IMR-90 (cell line): ENCODE measurements at places on chromosomes 4 and X. TPM values are rescaled to one million over a fixed set of nuclear protein-coding genes. Genes with fewer than 3 reads are reported as not detected.

NFXL1 gene
- polyA plus RNA-seq: 11.7 and 13.9 TPM in 2 replicates

CNKSR2 gene
- polyA plus RNA-seq: 0.14 and 0.47 TPM in 2 replicates

MAGEA8 gene
- not detected in 2 replicates for polyA plus RNA-seq

NKX6-1 gene
- polyA plus RNA-seq: 0.17 and 0.24 TPM in 2 replicates

KLF8 gene
- polyA plus RNA-seq: 0.07 TPM in 2 replicates

SPINK2 gene
- polyA plus RNA-seq: not detected in 2 replicates

GUCY1B1 gene
- polyA plus RNA-seq: 2.6 and 3.8 TPM in 2 replicates

PDZD4 gene
- 0.34 and 0.38 TPM in 2 replicates for polyA plus RNA-seq

VEGFD gene
- 0.13 and 0.19 TPM in 2 replicates for polyA plus RNA-seq

DNA sequence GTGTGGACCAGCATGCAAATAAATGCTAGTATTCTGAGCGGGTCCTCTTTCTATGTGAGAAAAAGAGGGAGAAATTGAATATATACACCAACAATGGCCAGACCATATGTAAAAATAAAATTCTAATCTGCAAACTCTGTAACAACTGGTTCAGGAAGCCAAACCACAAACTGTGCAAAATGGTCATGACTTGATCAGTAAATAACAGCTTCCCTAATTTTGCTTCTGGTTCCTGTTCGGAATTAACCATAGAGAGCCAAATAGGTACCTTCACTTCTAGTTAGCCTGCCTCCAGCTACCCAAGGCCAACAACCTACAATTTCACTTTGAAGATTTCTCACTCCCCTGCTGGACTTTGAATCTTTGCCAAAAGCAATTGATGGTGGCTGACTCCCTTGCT lies 1313.2 kb downstream of the ADGRL3 start:
- no peak for DNase-seq

DNA sequence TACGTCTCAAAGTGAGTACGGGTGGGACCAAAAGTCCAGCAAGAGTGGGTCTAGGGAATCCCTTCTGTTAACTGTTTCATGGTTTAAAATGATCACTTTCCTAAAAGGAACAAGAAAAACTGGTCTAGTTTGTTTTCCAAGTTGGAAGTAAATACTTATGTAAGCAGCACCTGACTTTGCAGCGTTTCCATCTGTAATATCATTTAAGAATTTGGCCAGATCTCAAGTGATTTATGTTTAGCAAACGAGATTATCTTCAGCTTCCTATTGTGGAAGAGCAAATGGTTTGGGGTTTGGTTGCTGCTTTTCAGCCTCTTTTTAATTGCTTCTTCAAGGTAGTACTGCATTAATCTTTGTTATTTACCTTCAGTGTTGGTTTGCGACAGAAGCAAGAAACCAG lies 50.4 kb downstream of the FHIP1A start:
- DNase-seq: no peak

GRCh38 chr4:38804654-38805295 lies at the start of gene TLR1:
TSS of gene TLR1 (minus strand) at chr4:38804791. CDS start at chr4:38798831, 5,960 bp downstream.
- DNase-seq: peak; percentile 64

DNA sequence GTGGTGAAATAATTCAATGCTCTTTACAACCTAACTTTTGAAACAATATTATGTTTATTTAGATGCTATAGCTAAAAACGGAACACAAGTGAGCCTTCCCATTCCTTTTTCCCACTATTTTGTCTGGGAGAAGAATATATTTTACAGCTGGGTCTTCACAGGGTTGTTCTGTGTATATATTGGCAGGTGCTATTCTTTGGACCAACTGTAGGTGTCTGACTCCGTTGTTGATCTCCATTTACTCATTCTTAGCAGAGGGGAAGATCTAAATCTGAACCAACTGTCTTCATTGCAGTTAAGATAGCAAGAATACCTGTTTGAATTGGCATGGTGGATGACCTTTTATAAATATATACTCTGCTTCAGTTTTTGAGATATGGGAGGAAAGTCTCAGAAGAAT lies 257.4 kb downstream of the CFAP299 start:
- no peak for DNase-seq

GRCh38 chr4:1644891-1645657 lies 39.0 kb downstream of the FAM53A start:
- DNase-seq: no peak

GRCh38 chrX:10022580-10023245 lies 55.6 kb downstream of the CLDN34 start:
- DNase-seq: peak; percentile 79

DNA sequence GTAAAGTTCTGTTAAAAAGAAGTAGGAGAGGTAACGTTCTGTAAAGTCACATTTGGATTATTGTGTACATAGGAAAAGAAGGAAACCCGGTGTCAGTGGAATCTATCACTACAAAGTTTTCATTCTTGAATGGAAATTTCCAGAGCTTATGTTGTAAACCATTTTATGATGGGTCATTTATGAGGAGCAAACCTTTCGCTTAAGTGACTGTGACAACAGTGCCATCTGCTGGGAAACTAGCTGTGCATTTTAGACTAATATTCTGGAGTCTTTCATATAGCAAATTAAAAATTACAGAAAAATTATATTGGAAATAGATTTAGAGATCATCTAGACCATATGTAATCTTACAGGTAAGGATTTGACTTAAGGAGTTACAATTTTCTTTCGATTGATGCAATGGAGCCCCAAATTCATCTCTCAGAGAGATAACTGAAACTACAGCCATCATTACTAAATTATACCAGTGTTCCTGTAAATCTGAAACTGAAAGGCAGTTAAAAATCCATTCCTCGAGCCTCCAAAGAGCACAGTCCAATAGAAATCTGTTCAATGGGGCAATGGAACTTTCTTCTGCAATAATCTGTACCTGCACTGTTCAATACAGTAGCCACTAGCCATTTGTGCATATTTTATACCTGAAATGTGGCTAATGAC lies 26.9 kb downstream of the ASB9 start:
- DNase-seq: peak; percentile 59

GRCh38 chr4:118983293-118983692 lies 94.6 kb downstream of the SYNPO2 start:
- DNase-seq: no peak

GRCh38 chr4:27089186-27089585 lies 228.5 kb downstream of the STIM2 start:
- no peak for DNase-seq

DNA sequence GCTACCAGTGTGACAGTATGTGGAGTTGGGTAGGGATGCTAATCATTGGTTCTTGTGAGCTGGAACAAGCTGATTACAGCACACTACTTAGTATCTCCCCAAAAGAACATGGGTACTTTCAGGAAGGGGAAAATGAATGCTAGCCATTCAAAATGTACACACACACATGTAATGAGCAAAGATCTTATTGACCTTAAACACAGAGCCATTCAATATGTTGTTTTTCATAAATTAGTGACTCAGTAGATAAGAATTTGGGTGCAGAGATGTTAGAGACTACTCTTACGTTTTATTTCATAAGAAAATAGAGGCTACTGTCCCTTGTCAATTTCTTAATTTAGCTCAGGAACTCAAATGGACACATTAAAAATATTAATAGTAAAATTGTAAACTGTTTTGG lies 509.5 kb upstream of the ATOH1 start:
- no peak for DNase-seq

DNA sequence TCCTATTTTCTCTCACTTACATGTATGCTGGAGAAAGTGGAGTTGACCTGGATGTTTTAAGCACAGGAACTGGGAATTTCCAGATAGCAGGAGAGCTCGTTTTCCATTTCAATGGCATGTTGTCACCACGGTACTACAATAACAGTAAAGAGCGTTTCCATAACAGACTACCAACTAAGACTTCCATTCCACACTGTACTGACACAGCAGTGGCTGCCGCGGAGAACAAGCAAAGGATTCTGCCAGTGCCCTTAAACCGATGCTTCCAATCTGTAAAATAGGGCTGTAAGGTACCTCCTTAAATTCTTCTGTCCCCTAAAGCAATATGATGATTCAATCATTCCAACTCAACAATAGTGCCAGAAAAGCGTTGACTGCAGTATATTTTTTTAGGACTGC lies 143.9 kb downstream of the KLHL13 start:
- DNase-seq: peak; percentile 40

DNA sequence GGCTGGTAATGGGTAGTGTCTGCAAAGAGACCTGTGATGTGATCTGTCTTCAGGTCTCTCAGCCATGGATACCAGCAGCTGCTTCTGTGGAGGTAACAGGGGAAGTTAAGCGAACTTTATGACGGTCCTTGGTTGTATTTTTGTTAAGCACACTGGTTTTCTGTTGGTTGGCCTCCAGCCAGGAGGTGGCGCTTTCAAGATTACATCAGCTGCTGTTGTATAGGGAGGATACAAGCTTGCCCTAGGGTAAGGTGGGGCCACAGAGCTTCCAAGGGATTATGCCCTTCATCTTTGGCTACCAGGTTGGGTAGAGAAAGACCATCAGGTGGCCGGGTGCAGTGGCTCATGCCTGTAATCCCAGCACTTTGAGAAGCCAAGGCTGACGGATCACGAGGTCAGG lies 834.2 kb upstream of the GALNTL6 start:
- no peak for DNase-seq

GRCh38 chrX:10173331-10173900 lies 16.6 kb downstream of the CLCN4 start:
- DNase-seq: peak; percentile 89
